CD4-positive, alpha-beta T cell treated with Interleukin-17A for 1 hour (primary cell): ENCODE measurements at places on chromosomes 2 and 18.

DNA sequence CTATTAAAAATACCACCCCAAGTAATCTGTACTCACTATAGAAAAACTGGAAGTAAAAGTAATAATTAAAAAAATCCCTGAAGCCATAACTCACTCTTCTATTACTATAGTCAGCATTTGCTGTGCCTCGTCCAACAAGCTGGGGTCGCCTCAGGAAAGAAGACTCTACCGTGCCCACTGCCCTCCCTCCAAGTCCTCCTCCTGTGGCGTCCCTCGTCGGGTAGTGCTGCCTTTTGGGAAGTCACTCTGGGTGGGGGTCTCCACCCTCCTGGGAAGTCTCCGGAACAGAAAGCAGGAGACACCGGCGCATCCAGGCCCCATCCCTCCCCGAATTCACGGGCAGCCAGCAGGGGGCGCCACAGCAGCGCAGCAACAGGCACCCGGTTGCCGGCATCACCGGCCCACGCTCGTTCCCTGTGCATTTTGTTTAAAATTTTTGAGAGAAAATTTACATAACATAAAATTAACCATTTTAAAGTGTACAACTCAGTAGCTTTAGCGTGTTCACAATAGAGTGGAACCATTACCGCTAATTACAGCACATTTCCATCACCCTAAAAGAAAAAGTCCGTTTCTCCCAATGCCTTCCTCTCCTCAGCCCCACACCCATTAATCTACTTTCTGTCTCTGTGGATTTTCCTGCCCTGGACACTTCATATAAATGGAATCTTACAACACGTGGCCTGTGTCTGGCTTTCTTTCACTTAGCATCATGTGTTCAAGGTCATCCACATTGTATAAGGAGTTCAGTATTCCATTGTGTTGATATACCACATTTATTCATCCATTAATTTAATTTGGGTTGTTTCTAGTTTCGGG, 62.2 kb downstream of the ADNP2 start:
- DNase-seq: peak; percentile 49

DNA sequence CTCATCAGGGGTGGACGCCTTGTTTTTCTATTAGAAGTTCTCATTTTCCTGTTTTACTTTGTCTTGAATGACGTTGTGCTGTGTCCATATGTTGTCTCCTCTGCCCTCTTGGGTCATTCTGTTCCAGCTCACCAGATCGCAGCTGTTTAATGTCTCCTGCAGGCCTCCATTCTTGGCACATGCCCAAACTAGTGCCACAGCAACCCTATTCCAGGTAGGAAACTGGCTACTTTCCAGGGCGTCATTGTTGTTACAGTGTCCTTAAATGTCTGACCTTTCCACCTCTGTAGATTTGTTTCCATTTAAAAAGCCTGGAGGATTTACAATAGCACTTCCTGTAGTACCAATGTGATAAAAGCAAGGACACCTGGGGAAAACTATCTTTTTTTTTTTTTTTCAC, 500.7 kb downstream of the METTL4 start:
- DNase-seq: no peak

DNA sequence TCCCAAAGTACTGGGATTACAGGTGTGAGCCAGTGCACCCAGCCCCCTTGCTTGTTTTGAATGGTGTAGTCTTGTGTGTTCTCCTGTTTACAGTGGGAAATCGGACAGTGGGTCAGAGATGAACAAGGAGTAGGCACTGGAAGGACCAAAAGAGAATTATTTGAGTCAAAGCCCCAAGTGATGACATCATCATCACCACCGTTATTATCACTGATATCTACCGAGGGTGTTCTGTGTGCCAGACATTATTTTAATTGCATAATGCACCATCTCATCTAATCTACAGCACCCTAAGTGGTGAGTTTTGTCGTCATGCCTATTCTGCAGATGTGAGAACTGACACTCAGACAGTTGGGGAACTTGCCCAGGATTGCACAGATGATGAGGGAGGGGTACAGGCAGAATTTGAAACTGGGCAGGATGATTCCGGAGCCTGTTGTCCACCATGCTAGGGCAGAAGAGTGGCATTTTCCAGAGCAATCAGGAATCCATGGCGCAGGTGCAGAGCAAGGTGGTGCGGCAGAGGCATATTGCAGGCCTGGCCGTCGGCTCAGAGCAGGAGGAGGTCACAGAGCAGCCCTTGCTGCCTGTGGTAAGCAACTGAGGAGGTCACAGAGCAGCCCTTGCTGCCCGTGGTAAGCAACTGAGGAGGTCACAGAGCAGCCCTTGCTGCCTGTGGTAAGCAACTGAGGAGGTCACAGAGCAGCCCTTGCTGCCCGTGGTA, 137.0 kb upstream of the HDAC4 start:
- no peak for DNase-seq

DNA sequence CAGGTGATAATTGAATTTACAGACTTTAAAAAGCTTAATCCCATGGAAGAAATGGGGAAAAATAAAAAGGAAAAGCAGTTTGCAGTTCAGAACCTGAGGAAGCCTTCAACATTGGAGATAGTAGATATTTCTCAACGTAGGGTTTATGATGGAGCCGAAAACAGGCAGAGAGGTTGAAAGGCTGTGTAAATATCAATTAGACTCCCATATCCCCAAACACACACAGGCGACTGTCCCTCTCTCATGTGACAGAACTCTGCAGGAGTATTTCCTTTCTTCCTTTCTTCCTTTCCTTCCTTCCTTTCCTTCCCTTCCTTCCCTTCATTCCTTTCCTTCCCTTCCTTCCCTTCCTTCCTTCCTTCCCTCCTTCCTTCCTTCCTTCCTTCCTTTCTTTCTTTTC, 406.5 kb downstream of the LPIN1 start:
- no peak for DNase-seq

- no peak for DNase-seq
These were observed 142.9 kb upstream of the SH3BP4 start for GRCh38 chr2:234808907-234809306.

DNA sequence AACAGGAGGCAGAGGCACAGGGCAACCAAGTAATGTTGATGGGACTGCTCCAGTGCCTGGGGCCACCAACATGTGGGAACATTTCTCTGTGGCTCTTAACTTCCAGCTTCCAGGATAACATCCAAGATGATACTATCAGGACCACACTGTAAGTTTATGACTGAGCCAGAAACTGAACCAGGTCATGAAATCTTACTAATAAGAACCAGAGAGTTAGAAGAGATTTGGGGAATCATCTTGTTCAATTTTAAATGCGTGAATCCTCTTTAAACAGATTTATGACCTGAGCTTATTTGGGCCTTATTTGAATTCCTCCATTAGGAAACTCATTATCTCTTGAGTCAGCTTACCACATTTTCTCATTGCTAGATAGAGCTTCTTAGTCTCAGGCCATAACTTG, 45.0 kb downstream of the MAP2 start:
- DNase-seq: no peak

GRCh38 chr2:143505542-143505941, 376.3 kb downstream of the ARHGAP15 start:
- DNase-seq: no peak

GRCh38 chr2:146130290-146130689, 1610.4 kb upstream of the ZEB2 start:
- DNase-seq: no peak

GRCh38 chr2:82391386-82391785, 2067.7 kb downstream of the SUCLG1 start:
- DNase-seq: peak; percentile 4

DNA sequence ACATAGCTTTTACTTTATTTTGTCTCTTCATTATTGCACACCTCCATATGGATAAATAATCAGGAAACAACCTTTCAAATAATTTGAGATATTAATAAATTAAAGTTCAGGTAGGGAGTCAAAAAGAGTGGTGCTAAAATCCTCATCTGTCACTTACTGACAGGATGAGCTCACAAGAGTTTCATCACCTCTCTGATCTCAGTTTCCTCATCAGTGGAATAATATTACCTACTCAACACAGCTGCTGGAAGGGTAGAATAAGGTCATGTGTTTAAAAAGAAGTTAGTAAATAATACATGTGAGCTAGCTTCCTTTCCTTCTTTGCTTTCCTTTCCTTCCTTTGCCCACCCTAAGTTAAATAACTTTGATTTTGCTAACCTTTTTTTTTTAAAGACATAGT, 61.9 kb downstream of the RDH14 start:
- no peak for DNase-seq

DNA sequence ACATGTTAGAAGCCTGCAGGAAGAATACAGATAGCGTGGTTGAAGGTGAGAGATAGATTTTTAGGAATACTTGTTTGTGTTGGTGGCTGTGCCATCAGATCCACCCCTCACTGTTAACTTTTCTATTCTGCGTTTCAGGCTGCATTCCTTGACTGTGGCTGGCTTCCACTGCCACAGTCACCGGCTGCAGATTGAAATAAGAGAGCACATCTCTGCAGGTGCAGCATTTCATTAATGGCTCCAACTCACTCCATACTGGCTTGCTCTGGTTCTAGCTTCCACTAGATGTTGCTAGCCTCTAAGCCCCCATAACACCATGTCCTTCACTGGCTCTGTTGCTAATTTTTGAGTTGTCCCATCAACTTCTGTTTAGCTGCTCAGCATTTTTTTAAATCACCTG, 286.5 kb downstream of the CPS1 start:
- DNase-seq: no peak

DNA sequence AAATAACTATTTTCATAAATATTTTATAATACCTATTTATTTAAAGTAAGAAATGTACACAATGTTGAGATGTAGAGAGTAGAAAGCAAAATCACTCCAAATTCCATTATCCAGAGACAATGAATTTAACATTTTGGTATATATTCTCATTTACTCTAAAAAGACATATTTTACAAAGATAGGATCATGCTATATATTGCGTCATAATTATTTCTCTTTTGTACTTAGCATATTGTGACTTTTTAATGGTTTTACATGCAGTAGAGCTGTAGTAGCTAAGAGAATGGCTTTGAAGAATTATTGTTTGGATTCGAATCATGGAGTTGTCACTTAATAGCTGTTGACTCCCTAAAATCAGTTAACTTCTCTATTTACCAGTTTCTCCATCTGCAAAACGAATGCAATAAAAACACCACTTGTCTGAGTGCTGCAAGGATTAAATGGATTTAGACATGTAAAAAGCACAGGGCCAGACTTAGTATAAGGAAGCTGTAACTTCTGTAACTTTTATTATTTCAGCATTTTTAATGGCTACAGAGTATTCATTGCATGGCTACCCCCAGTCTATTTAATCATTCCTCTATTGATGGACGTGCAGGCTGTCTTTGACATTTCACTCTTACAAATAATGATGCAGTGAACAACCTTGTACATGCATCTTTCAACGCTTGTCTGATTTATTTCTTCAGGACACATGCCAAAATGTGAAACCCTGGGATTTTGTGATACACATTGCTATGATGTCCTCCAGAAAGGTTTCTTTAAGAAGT, 33.2 kb downstream of the KCNS3 start:
- DNase-seq: no peak

DNA sequence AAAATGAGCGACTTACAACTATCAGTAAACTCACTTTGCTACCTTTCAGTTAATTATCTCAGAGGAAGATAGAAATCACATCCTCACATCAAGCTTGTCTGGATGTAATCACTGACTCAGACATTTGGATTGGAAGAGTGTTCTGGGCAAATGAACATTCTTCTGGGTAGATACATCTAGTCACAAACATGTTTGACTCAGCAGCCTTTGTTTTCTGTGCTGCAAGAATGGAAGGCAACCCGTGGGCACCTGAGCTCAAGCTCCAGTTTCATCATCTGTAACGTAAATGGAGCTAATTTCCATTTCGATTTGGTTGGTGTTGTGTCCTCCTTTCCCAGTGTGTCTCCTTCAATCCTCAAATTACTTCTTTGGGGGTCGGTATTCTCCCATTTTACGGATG, 58.5 kb downstream of the ACAA2 start:
- DNase-seq: no peak

DNA sequence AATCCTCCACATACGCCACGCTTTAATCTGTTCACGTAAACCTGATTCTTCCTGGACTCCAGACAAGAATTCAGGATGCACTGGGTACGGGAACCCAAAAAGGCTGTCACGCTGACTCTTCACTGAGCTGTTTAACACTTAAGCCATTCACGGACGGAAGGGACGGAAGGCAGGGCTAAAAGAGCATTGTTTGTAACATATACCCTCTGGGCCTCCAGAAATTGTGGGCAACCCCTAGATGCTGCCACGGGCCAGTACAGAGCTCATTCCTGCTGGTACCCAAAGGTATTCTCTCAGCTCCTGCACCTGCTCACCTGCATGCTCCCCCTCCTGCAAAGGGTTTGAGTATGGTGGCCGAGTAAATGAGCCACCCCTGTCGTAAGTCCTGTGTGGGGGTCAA, 45.6 kb upstream of the RMP24 start:
- DNase-seq: no peak

DNA sequence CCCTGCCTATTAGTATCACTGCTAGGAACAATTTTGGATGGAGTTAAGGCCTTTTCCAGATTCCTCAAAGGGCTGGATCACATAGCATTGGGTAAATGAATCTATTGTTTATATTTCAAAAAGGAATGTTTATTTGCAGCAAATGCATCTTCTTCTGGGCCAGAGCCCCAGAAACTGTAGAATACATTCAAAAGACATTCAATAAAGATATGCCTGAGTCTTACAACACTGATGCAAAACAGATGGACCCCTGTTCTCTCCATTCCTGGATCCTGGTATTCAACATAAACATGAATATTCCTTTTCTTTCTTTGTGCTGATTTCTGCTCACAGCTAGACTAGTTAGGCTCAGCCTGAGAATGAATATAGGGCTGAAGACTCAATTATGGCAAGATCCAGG, 227.2 kb upstream of the KLHL29 start:
- no peak for DNase-seq

- no peak for DNase-seq
These were observed 54.0 kb downstream of the ATOH8 start for GRCh38 chr2:85807756-85808155.

DNA sequence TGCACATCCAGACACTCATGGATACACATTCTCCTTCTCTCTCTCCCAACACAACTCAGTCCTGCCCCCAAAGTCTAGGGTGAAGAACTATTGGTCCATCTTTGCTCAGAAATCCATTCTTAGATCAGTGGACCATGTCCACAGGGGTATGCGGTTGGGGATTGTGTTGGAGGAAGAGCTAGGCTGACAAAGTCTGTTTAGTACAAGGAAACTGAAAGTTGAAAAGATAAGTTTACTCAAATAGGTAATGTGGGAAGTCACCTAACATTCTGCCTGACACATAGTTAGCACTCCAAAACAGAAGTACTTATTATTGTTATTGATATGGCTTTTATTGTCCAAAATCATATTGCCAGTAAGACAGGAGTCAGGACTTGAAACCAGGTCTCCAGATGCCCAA, 55.9 kb downstream of the ALK start:
- DNase-seq: no peak

DNA sequence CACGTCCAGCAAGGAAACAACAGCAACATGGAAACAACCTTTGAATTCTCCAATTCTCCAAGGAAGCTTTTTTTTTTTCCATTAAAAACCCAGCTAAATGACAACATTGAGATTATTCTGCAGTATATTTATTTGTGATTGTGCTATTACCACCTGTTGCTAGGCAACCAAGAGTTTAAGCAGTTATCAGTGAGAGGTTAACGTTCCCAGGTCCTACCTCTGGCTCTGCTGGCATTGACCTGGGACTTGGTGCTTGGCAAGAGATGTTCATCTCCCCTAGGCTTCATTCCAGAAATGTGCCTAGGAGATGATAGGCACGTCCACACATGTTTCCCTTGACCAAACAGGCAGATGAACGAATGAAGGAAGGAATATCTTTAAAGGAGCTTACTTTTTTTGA, 157.0 kb downstream of the TDRD15 start:
- no peak for DNase-seq

- DNase-seq: no peak
These were observed 106.6 kb upstream of the STON1 start for GRCh38 chr2:48423376-48423775.
